Activated CD8-positive, alpha-beta memory T cell treated with anti-CD3 and anti-CD28 coated beads for 48 hours (primary cell): ENCODE measurements at places on chromosomes 12 and 14.

DNA sequence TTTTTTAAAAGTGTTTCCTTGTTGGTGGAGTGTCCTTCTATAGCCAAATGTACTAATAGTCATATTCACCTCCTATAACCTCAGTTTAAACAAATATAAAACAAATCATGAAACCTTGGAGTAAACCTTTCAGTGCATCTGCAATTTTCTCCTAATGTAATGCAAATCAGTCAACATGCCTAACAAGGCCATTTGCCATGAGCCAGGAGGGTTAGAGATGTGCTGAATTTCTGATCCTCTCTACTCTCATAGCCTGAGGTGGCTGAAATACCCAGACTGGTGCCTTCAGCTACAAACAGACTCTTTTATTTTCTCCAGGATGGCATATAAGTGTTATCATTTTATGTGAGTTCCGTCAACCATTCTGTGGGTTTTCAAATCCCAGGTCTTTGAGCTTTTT lies 908.1 kb downstream of the GALC start:
- DNase-seq, result no peak

GRCh38 chr12:19185262-19185929 lies 55.9 kb downstream of the PLEKHA5 start:
- DNase-seq, result no peak

DNA sequence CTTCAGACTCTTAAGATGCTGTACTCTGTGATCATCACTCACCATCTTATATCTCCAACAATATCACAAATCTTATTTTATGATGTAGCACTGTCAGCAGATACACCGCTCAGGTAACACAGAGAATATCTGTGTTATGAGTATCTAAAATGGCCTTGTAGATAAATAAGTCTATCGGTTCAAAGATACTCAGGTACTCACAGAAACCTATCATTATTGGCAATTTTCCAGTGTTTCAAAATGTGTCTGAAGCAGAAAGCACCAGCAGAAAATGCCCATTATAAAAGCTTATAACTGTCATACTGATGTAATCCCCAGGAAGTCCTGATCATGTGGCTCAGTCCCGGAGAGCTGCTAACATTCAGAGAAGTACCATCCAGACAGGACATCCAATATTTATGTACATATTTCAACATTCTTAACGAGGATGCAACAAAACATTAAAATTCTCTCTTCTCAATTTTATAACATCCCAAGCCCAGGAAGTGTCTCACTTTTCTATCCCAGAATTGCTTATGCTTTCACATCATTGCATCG lies 190.7 kb upstream of the LMNTD1 start:
- no peak for DNase-seq

GRCh38 chr14:81275305-81276072 lies 54.7 kb upstream of the GTF2A1 start:
- DNase-seq, result no peak

DNA sequence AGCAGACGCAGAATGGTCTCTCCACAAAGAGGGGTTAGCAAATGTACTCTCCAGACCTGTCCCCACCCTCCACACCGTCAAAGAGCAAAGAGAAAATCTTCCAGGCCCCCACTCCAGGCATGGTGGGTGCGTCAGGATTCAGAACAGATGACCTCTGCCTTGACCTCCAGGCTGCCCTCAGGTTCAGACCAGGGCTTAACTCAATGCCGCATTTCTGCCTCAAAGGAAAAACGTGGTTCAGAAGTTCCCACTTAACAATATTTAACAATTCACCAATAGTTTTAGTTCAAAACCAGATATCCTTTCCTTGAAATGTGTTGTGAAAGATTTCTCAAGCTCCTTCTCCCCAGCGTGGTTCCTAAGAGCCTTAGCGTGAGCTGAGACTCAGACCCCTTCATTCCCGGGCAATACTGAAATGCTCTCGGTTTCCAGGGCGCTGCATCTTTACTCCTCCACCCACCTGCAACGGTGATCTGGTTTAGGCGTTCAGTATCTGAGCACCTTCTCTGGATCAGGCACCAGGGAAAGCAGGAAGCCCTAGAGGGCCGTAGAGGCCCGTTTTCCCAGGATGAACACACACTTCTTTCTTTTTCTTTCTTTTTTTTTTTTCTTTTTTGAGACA lies 22.9 kb downstream of the HSP90AA1 start:
- no peak for DNase-seq

DNA sequence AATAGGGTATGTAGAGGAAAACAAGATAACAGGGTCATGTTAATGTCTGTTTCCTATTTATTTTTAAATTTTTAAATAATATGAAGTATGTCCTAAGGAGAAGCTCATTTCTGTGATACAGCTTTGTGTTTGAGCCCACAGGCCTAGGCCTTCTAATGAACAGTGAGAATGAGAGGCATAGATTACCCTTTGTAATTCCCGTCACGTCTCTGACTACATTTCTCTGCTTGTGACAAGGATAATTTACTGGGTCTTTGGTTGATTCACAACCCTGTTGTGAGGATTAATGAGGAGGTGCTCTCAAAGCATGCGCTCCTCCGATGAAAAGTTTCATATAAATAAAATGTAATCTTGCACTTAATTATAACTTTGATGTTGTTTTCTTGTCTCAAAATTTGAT lies 56.1 kb downstream of the SYT10 start:
- DNase-seq, result no peak

GRCh38 chr14:102417001-102417431 lies 54.3 kb downstream of the TECPR2 start:
- DNase-seq, result no peak

DNA sequence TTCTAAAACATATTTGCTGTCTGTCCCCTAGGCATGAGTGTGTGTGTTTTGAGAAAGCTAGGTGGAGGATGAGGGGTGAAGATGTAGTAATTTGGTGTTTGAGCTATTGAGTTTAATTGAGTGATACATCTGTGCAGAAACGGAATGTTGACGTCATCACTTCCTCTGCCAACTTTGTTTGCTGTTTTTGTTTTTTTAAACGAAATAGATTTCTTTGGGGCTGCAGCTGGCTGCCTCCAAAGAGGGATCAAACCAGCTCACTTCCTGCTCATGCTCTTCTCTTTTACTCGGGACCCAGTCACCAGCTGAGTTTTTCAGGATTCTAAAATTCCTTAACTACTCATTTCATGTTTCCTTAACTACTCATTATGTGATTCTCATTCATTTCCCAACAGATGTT lies 19.5 kb upstream of the CRACR2A start:
- DNase-seq, result no peak
